ENCODE measurements at places on chromosomes 11 and 22.
A peak's percentile ranks its signal among the peaks of the same experiment; 100 is the strongest.

DNA sequence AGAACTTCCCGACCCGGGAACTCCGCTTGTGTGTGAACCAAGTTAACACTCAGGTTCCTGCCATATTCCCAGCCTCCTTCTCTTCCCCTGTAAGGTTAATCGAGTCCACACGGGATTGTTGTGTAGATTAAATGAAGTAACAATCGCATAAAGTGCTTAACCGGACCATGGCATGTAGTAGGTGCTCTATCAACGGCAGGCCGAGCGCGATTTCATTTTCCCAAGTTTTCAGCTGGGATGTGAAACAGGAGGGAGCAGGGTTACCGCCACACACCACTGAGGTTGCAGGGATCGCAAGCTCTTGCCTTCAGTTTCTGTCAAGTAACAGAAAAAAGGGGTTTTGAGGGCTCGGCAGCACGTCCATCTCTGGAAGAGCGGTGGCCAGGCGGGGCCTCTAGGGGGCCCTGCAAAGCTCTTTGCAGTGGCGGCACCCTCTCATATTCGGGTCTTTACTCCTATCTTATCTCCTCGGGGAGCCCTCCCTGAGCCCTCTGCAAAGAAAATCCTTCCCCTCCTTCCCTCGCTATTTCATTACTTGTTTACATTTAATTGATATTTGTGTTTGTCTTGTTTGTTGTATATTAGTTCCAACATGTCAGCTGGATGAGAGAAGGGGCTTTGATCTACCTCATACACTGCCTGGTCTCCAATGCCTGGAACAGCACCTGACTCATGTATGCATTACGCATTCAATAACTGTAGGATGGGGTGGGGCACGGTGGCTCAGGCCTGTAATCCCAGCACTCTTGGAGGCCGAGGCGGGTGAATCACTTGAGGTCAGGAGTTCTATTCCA, 816 bp upstream of the PLEKHA7 start:
- ATAC-seq = peak; percentile 70

DNA sequence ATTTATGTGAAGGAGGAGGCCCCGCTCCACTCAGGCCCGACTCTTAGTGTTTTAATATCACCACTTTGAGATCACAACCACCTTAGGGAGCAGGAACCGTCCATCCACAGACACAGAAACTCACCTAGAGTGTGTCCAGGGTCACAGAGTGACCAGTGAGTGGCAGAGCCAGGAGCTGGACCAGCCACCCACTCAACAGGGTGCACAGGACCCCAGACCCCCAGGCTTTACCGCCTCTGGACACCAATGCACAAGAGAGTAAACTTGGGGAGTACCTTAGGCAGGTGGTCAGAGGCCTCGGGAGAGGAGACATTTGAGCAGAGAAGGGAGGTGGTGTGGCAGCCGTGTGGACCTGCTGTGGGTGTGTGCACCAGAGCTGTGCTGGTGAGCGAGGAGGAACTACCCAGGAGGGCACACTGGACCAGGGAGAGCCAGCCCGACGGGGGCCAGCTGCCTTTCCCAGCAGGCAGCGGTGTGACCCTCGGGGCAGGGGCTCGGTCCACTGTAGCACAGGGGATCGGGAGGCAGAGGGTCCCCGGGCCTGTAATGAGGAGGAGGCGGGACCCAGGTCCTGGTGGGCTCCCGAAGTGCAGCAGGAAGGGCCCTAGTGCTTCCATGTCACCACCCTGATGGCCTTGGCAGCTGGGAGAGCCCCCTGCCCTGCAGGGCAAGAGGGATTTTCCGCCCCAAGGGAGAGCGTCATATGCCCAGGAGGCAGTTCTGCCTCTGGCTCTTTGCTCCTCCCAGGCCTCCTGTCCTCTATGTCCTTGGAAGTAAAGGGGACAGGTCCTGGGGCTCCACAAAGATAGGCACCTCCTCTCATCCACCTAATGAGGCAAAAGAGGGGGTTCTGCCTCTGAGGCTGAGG, 7.5 kb upstream of the NLRP6 start:
- ATAC-seq = no peak

DNA sequence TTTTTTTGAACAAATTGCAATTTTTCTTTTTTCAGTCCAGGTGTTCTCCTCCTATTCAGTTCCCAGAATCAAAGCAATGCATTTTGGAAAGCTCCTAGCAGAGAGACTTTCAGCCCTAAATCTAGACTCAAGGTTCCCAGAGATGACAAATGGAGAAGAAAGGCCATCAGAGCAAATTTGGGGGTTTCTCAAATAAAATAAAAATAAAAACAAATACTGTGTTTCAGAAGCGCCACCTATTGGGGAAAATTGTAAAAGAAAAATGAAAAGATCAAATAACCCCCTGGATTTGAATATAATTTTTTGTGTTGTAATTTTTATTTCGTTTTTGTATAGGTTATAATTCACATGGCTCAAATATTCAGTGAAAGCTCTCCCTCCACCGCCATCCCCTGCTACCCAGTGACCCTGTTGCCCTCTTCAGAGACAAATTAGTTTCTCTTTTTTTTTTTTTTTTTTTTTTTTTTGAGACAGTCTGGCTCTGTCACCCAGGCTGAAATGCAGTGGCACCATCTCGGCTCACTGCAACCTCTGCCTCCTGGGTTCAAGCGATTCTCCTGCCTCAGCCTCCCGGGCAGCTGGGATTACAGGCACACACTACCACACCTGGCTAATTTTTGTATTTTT, 6.2 kb upstream of the UBE4A start:
- ATAC-seq = no peak

DNA sequence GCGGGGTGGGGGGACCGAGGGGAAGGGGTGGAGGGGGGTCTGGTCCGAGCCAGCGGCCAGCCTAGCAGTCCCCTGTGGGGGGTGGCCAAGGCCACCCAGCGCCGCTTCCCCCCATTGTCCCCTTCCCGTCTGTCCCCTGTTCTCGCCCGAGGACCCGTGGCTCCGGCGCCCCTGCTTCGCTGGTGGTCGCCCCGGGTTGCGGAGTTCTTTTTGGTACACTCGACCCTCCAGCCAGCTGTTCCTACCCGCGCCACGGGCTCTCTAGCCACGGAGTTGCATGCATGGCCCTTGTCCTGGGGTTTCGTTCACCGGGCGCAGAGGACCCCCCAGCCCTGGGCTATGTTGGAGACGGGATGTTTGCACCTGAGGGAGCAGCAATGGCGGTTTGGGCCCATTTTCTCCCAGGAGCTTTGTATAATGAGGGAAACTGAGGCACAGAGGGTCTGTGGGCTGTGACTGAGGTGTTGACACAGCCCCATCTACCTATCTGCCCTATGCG, 489 bp downstream of the RNF214 start:
- peak; percentile 47 for ATAC-seq

- ATAC-seq = no peak
These were observed 34.3 kb upstream of the MPPED1 start for GRCh38 chr22:43377548-43377895.

GRCh38 chr11:110000031-110000502, 93.1 kb upstream of the ZC3H12C start:
- ATAC-seq = peak; percentile 88

DNA sequence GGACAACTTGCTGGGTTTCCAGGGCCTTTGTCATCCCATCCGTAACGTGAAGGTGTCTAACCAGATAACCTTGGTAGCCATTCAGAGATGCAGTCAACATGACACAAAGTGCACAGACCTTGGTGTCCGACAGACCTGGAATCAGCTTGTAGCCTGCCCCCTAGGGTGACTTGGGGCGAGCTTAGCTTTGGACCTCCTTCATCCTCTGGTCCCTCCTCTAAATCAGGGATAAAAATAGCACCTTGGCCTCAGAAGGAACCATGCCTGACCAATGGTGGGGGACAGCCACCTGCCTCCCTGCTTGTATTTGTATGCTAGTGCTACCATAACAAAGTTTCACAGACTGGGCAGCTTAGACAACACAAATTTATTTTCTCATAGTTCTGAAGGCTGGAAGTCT, 3.7 kb downstream of the SNRPD3 start:
- no peak for ATAC-seq

DNA sequence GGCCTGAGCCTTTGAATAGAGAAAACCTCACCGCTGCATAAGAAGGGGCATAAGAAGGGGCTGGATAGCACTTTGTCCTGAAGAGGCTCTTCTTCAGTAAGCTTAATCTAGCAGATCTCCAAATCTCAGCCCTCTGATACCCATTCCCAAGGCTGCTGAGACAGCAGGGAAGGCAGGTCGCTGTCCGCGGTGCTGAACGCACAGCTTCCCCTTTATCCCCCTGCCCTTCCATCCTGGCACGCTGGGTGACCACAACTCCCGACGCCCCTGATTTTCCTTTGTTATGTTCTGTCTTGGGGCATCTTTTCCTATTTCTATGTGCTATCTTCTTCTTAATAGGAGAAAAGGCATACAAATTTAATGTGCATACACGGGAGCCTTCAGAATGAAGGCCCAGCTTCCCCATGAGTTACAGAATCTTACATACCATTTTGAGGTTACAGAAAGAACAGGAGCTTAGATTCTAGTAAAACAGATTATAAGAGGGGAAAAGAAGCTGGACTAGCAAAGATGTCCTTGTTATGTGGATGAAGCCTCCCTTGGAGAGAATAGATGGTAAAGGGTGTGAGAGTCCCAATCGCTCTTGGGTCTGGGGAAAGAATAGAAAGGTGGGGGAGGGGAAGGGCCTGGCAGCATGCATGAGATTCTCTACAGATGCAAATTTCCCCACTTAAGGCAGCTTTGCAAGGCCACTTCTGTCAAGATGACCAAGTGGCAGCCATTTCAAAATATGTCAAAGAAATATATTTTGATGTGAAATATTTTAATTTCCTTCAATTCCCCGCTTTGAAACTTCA, 5.7 kb upstream of the SULT4A1 start:
- 0 out of 3 replicates have a peak, but pooled peaks have one; percentile 44 for ATAC-seq

GRCh38 chr11:71116693-71117040, 135.7 kb downstream of the SHANK2 start:
- no peak for ATAC-seq

- ATAC-seq = peak; percentile 22
These were observed 35.8 kb downstream of the TNKS1BP1 start for GRCh38 chr11:57288771-57289579.

DNA sequence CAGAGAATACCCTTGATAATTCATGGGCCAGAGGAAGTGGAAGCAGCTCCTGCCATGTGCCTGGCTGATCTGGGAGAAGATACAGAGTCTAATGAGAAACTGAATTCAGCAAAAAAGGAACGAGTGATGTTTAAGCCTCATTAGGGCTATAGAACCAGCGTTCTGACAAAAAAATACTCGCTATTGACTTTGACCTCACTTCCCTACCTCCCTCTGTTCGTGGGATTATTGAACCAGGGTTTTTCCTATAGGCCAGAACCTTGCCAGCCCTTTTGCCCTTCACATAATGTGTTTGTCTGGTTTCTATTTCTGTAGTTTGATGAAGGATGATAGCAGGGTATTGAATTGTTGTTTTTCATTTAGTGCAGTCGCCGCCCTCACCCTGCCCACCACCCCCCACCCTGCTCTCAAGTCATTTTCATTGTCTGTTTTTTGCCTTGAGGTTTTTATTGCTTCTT, 7.6 kb upstream of the RBFOX2 start:
- ATAC-seq = peak; percentile 76

DNA sequence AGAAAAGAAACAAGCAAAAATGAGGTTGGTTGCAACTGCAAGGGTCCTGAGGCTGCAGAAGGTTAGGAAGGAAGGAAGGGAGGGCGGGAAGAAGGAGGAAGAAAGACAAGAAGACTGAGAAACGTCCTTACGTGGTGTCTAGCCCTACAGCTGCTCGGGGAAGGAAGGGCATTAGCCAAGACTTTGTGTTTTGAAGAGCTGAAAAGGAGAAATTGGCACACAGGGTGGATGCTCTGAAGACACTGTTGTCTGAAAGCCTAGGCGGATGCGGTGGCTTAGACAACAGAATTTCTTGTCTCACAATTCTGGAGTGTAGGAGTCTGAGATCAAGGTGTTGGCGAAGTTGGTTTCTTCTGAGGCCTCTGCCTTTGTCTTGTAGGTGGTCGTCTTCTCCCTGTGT, 60.7 kb downstream of the MCM5 start:
- ATAC-seq = no peak

DNA sequence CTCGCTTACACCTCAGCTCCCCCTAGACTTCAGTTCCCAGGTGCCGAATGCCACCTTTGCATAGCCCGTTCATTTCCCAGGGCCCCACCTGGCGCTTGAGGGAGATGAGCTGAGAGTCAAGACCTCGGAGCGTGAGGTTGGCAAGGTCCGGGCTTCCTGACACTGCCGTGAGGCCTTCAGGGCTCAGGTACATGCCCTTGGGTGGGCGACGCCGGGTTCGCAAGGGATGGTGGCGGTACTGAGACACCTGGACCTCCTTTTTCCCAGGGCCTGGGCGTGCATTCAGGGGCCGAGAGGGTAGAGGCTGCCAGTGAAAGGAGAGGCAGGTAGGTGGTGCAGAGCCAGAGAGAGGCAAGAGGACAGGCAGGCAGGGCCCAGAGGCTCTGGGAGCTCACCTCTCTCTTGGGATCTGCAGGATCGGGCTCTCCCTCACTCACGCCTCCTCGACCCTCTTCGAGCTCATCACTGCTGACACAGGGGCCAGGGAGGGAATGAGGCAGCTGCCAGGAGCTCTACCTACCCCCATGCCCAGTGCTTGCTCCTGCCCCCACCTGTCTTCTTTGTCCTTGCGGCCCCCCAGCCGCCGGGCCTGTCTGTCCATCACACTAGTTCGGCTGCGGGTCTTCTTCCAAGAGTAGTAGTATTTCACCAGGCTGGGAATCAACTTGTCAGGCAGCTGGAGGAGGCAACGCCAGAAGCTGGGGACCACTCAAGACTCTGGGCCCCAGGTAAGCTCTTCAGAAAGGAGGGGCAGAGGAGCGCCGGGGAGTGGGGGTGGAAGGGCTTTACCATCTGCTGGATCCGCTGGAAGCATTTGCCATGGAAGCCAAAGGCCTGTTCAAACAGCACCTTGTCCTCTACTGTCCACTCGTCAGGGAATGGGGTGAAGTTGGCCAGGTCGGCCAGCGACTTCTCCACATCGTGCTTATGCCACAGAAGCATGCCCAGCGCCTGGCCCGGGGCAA, 2.8 kb downstream of the RCOR2 start:
- ATAC-seq = no peak

DNA sequence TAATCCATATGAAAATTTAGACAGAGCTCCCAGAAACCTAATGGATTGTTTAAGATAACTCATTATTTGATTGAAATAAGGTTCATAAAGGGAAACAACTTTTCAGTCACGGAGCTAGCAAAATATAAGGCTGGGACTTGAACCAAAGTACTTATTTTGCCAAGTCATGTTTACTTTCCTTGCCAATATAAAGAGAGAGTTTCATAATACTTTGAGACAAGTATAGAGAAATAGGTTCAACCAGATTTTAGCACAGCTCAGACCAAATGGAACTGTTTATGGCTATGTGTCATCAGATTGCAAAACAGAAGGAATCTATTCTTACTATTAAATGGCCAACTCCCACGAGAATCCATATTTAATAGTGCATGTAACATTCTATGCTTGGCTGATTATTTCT, 1517.5 kb upstream of the TENM4 start:
- no peak for ATAC-seq

GRCh38 chr11:86440305-86440716, 65.6 kb downstream of the CCDC81 start:
- no peak for ATAC-seq

DNA sequence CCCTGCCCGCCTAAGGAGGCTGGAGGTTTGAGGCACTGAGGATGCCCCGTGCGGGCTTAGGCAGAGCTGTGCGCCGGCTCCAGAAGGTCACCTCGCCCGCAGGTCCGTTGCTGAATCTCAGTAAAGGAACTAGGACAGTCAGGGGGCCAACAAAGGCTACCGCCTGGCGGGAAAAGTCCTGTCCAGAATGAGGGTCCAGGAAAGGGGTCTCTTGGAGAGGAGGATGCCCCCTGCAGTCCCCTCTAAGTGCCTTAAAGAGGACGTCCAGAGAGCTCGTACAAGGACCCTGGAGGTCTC, 548 bp downstream of the PVALB start:
- ATAC-seq = no peak
